ENCODE measurements at places on chromosomes 11 and 22.

DNA sequence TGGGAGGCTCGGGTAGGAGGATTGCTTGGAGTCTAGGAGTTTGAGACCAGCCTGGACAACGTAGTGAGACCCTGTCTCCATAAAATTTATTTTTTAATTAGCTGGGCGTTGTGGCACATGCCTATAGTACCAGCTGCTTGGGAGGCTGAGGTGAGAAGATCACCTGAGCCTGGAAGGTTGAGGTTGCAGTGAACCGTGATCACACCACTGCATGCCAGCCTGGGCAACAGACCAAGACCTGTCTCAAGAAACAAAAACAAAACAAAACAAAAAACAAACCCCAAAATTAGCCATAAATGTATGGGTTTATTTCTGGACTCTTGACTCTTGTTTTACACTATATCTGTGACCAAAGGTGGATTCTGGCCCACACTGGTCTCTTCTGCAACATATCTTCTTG lies 41.6 kb downstream of the EIF3F start:
- DNase-seq, result no peak

- DNase-seq, result no peak
Observed at GRCh38 chr22:27699383-27700019, 102.1 kb downstream of the MN1 start.

DNA sequence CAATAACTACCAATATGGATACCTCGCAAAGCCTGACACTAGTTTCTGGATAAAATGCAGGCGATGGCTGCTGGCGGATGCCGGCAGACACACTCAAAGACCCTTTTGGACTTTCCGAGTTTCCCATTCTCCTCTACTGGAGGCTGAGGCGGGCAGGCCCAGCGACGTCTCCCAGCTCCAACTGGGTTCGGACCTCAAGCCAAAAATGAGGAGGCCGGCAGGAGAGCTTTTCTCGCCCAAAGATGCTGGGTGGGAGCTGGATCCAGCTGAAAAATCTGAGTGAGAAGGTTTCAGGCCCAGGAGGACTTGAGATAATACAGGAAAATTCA lies 428 bp upstream of the FEZ1 start:
- no peak for DNase-seq

GRCh38 chr11:130413405-130414106 lies 14.9 kb downstream of the ADAMTS8 start:
- peak; percentile 79 for DNase-seq

DNA sequence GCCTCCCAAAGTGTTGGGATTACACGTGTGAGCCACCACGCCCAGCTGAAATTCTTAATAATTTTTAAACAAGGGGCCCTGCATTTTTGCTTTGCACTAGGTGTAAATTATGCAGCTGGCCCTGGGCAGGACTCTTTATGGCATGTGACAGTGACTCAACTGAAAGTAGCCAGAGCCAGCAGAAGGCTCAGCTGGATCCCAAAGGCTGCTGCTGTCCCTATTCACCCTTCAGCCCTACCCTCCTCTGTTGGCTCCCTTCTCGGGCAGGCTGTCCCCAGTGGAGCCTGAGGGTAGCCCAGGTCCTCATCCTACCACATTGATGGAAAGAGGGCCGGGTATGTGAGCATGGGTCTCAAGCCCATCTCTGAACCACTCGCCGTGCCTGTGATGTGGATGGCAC lies 45.6 kb downstream of the CD82 start:
- no peak for DNase-seq

- no peak for DNase-seq
Observed at GRCh38 chr11:129720994-129721393, 94.7 kb upstream of the TMEM45B start.

DNA sequence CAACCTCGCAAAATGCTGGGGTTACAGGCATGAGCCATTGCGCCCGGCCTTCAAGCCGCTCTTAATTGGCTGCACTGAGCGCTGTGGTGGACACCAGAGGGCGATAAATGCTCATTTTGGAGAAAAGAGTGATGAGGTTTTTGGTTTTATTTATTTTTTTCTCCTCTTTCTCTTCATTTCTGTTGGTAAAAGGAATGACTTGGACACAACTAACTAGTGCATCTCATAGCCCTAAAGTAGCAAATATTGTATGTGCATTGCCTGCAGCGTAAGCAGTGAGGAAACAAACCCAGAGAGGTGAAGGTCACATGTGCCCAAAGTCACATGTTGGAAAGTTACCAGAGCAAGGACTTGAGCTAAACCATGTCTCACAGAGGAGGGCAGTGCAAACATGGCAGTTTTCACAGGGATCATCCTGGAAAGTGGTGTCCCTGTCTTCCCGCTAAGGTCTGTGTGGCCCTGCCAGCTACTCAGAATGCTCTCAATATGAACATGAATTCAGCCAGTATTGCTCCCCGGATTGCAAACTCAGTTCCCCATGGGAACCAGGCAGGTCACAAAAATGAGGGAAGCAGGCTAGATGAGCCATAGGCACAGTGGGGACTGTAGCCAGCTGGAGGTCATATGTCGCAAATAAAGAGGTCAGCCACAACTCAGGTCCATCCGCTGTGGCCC lies 8.6 kb upstream of the CD82 start:
- no peak for DNase-seq

DNA sequence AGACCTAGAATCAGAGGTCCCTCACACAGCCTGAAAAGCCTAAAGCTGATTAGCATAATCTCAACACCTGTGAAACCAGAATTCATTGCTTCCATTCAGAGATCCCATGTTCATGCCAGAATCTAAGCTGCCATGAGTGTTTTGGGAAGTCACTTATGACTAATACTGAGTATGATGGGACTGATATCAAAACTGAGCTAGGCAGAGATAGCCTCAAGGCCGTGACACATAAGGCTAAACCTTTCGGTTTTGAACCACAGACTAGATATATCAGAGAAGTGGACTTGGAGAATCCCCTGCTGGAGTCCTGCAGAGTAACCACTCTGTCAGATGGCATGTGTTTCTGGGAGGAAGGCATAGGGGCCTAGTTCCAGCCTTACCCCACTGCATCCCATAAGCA lies 23.1 kb upstream of the GLYATL2 start:
- no peak for DNase-seq

GRCh38 chr11:75338516-75339208 lies 12.8 kb downstream of the ARRB1 start:
- DNase-seq, result no peak

DNA sequence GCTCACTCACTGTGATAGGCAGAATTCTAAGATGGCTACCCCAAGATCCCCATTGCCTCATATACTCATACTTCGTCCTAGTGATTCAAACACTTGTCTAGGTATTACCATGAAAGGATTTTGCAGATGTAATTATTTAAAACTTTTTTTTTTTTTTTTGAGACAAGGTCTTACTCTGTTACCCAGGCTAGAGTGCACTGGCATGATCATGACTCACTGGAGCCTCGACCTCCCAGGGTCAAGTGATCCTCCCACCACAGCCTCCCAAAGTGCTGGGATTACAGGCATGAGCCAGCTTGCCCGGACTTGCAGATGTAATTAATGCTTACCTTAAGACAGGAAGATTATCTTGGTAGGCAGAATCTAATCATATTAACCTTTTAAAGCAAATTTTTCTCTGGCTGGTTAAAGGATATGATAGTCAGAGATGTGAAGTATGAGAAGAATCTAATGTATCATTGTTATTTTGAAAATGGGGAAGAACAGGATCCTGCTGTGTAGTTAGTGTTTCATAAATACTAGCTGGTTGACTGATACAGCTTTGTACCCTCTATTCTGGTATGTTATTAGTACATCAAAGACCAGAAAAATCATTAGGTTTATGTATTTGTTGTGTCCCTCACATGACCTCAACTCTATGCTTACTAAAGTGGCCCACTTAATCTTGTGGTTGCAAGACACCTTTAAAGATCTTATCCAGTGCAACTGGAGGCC lies 35.5 kb downstream of the C2CD3 start:
- no peak for DNase-seq

GRCh38 chr22:36636916-36637315 lies 66.6 kb downstream of the CACNG2 start:
- no peak for DNase-seq

DNA sequence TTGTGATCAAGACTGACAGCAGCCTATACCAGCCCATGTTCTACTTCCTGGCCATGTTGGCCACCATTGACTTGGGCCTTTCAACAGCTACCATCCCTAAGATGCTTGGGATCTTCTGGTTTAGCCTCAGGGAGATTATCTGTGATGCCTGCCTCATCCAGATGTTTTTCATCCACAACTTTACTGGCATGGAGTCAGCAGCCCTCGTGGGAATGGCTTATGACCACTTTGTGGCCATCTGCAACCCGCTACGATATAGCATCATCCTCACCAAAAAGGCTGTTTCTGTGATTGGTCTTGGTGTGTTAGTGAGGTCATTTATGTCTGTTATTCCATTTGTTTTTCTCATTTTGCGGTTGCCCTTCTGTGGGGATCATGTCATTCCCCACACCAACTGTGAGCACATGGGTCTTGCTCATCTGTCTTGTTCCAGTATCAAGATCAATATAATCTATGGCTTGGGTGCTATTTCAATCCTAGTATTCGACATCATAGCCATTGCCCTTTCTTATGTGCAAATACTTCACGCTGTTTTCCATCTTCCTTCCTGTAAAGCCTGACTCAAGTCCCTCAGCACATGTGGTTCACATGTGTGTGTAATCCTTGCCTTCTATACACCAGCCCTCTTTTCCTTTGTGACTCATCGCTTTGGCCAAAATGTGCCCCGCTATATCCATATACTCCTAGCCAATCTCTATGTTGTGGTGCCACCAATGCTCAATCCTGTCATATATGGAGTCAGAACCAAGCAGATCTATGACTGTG lies 23.6 kb downstream of the OR52E1 start:
- DNase-seq, result no peak

DNA sequence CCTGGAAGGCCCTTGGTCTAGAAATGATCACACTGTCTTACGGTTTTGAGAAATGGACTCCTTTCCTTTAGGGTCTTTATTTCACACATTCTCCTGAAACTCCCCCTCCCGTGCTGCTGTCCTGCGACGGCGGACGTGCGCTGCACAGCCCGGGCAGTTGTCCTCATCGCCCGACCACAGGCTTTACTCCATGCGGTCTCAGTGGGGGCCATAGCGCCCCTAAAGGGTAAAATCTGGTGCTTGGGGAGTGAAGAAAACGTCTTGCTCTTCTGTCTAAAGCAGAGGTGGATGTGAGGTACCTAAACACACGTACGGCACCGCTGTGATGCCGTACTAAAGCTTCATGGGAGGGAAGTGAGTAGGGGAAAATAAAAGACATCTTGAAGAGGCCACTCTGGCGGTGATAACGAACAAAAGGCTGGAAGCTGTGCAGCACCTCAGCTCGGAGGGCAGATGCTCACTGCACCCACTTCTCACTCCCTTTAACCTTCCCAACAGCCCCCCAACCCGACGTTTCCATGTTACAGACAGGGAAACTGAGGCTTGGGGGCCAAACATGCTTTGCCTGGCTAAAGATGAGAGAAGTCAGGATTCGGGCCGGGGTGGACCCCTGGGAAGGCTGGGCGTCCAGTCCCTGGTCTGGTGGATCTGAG lies 22.6 kb downstream of the MPPED1 start:
- DNase-seq, result no peak

DNA sequence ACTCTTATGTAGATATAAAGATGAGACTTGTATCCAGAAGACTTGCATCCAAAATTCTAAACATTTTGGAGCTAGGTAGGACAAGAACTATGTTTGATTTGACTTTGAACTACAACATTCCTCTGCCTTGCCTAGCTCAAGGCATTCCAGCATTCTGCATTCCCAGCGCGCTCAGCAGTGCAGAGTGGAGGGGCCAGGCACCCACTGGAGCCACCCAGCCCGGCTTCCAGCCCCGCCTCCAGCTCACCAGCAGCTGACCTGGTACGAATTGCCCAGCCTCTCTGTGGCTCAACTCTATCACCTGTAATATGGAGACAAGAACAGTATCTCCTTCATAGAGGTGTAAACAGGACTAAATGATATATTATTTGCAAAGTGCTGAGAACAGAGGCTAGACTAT lies 28.8 kb downstream of the PRDM10 start:
- DNase-seq, result no peak

Data from AG04450 (cell line).